ENCODE measurements at places on chromosomes 12 and 14.

DNA sequence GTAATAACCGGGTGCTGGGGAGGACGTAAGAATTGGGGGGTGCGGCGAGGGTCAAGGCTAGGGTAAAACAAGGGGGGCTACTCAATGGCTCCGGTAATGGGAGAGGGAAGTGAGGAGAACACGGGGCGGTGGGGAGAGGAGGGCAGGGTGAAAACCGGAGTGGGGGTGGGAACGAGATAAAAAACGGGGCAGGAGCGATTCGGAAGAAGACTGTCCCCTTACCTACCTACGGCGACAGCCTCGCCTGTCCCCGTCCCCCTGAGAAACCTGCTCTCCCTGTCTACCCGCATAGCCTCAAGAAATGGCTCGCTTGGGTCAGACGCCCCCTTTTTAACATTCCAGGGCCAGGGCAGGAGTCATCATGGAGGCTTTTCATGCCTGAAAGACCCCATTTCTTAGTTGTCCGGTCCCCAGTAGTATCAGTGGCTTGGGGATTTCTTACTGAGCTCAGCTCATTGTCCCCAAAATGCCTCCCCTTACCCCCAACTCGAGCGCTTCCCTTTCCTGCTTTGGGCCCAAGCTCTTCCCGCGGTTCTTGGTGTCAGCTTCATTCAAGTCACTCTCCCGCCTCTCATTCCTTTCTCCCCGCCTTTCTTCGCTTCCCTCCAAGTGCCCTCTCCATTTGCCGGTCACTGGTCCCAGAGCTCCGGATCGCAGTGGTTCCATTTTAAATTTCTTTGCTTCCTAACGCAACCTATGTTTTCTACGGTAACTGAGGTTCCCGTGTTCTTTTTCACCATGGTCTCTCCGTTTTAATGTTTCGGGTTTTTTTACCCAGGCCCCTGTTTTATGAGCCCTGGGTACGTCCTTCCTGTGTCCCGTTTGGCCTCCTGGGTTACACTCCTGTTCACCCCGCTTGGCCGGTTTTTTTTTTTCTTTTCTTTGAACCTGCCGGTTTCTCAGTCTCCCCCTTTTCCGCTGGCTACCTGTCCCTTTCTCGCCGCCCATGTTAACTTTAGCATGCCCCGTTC is 1.2 kb upstream of the WSB2 start:
- peak; percentile 36 for DNase-seq

- no peak for DNase-seq
These were observed 57.0 kb downstream of the KIF26A start for GRCh38 chr14:104195361-104195760.

DNA sequence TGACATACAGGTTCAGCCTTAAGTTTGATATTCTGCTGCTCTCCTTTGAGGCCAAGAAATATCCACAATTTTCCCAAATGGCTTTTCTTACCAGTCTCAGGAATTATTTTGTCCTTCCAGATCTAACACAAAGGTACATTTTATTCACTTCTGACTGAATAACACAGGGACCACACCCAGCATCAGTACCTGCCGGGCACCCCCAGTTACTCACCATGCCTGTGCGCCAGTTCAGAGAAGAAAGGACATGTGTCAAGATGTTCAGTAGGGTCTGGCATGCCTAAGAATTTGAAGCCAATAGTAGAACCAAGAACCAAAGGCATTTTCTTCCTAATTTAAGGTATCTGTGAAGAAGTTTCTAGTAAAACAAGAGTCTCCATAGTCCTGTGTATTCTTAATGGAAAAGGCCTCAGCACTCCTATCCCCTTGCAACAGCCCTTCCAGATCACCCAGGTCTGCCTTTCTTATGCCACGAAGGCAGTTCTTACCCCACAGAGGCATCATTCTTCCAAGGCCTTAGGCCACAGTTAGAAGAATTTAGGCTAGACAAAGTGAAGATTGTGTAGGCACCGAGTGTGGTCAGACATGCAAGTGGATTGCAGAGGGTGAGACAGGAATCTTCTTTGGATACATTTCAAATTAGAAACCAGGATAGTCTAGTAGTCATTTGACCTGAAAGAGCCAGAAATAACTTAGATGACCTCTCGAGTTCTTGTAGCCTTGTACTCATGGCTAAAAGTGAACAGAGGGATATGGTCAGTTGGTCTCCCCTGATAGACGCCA is 140.1 kb upstream of the HIF1A start:
- DNase-seq, result no peak

DNA sequence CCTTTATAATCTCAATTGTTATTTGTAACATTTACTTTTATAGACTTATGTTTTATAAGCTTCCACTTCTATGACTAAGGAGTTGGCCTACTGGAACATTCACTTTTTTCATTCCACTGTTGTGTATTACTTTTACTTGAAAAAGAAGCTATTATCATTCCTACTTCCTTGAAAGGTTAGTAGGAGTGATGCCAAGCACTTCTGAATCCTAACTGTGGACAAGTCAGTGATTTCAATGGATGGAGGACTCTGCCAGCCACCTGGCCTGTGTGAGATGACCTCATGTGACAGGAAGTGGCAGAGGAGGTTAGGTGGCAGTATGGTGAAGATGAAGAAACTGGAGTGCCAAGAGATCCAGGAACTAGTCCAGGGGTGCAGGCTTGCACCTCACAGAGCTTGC is 46.0 kb downstream of the TECPR2 start:
- peak; percentile 2 for DNase-seq

- DNase-seq, result no peak
These were observed 1304.5 kb downstream of the AACS start for GRCh38 chr12:126369487-126370463.

DNA sequence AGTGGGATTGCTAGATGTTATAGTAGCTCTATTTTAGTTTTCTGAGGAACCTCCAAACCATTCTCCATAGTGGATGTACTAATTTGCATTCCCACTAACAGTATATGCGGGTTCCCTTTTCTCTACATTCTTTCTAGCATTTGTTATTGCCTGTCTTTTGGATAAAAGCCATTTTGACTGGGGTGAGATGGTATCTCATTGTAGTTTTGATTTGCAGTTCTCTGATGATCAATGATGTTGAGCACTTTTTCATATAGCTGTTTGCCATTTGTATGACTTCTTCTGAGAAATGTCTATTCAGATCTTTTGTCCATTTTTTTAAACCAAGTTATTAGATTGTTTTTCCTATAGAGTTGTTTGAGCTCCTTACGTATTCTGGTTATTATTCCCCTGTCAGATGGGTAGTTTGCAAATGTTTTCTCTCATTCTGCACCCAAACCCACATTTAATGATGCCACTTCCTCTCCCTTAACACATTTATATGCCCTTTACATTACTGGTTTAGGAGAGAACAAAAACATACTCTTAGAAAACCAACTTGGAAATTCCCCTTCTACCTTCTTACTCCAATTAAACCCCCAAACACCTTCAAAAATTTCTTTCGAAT is 48.2 kb downstream of the NELL2 start:
- peak; percentile 31 for DNase-seq

- DNase-seq, result no peak
These were observed 12.1 kb downstream of the TRMT61A start for GRCh38 chr14:103540821-103541708.

DNA sequence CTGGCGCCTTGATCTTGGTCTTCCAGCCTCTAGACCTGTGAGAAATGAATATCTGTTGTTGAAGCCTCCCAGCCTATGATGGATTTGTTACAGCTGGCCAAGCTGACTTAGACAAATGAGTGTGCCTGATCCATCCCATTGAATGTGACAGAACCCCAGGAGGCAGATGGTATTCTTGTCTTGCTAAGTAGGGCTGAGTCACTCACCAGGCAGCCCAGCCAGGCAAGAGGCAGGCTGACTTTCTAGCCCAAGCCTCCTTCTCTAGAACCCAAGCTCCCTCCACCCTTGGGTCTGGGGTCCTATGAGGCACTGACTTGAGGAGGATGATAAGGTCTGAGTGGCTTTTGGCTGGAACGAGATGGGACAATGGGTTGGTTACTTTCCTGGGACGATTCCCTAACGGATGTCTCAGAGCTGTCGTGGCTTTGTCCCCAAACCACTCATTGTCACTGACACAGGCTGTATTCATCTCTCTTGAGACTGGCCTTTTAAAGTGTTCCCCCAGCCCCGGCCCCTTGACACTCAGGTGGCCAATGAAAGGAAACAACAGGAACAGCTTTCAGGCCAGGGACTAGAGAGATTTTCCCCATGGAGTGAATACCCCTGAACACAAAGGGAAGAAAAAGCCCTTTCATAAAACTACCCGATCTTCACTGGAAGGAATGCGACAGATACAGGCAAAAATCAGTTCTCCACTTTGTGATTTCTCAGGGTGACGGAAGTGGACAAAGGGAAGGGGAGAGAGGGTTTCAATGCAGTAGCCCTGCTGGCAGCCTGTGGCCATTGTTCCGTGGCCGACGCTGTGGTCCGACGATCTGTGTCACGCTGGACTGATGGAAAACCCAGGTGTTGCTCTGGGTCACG is 264.2 kb downstream of the AACS start:
- no peak for DNase-seq

DNA sequence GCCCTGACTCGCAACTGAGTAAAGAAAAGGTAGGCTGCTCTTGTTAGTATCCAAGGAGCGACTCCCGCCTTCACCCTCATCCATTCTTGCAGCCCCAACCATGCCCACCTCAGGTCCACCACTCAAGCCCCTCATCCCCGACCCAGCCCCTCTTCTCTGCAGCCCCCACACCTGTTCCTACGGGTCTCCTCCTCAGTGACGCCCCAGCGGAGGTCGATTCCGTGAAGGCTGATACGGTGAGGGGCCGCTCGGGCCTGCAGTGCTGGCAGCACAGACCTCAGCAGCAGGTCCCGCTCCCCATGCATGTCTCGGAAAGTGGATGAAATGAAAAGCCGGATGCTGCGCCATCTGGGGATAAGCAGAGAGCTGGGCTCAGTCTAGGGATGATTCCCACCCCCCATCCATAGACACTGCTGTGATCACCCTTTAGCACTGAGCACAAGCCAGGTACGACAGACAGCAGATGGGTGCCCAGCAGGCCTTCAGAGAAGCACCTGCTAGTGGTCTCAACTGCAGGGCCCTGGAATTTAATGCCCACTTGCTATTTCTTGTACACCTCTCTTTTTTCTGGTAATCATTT is 26.9 kb downstream of the TEP1 start:
- no peak for DNase-seq

GRCh38 chr12:67964456-67964855 is 24.8 kb upstream of the IFNG-AS1 start:
- no peak for DNase-seq

GRCh38 chr14:29061702-29062101 is 295.1 kb downstream of the FOXG1 start:
- DNase-seq, result no peak

DNA sequence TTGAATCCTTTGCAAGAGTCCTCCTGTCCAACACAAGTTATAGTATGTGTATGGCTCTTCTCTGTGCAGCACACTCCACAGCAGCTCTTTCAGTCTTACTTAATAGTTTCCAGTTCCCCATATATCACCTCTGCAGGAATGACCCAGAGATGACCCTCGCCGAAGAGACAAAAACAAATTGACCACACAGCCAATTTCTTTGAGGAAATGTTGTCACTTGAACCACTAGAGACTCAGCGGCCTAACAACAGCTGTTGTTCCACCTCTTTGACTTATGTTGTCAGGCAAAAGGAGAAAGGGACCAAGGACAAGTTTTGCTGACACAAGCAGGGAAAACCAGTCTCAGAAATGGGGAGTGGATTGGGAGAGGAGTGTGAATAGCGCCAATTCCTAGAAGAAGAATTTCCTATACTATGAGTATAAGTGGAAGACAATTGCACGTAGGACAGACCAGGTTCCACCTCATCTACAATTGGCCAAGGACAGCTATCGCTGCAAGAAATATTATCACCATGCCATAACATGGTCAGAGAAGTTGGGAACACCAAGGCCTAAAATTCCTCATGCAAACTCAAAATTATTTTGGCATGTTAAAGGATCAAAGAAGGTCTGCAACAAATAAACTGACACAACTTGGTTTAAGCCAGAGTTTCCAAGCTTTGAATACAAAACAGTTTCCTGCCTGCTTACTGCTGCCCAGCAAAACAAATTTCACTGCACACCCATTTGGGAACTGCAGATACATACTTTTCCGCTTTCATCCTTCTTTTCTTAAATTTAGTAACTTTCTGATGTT is 41.7 kb upstream of the ITPR2 start:
- no peak for DNase-seq

Measured in activated CD4-positive, alpha-beta T cell treated with anti-CD3 and anti-CD28 coated beads, Interleukin-2, Interleukin-6, amounts not matched to agents 100 ng/mL and 50 ng/mL, durations not matched to agents 16 hours and 8 hours (primary cell).